ENCODE measurements at places on chromosomes 1 and 21.

- DNase-seq = no peak
Measured at GRCh38 chr1:41592451-41593125, 108.1 kb upstream of the EDN2 start.

DNA sequence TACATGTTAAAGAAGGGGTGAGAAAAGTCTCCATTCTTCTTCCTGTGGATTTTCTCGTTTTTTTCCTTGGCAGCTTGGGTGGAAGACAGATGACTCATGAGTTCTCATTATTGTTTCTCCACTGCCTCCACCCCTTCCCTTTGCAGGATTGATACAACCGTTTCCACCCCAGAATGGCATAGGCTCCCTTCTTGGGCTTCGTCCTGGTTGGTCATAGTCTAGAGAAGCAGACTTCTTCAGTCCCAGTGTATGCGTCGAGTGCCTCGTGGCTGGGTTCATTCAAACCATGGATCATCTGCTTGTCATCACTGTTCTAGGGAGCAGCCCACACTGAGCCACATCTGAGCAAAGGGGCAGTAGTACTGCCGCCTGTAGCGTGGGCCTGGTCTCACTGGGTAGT lies 13.7 kb downstream of the PTGFRN start:
- no peak for DNase-seq

GRCh38 chr21:34609933-34610549 lies 4.9 kb downstream of the RCAN1 start:
- DNase-seq = no peak

- DNase-seq = no peak
Measured at GRCh38 chr1:234554698-234555311, 55.2 kb downstream of the IRF2BP2 start.
